ENCODE measurements at places on chromosomes 11 and 22.
A peak's percentile ranks its signal among the peaks of the same experiment; 100 is the strongest.

- no peak for DNase-seq
These were observed 23.7 kb upstream of the SESN3 start for GRCh38 chr11:95254716-95255115.

DNA sequence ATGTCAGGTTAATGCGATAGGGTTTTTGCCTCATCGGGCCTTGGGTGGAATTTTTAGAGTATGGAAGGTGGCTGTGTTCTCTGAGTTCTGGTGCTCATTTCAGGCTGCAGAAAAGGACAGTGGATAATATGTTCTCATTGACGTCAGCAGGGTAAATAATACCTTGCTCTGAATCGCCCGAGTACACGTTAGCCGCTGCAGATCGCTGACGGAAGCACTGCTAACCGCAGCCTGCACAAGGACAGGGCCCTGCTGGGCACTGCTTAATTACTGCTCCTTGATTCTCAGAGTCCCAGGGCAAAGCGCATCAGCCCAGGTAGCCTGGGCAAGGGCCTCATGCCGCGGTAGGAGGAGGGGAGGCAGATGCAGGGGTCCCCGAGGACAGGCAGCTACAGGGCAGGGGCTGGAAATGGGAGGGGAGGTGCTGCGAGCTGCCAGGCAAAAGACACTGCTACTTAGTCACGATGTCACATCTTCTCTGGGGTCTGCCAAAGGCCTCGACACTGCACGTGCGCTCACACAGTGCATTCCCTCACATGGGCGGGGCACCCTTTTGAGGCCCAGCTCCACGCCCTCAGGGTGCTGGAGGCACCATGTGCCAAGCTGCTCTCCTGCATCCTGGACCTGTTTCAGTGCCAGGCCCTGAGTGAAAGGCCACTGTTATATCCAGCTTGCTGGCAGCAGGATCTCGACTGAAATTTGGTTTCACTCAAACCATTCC lies 35.2 kb downstream of the PPP2R1B start:
- peak; percentile 82 for DNase-seq

DNA sequence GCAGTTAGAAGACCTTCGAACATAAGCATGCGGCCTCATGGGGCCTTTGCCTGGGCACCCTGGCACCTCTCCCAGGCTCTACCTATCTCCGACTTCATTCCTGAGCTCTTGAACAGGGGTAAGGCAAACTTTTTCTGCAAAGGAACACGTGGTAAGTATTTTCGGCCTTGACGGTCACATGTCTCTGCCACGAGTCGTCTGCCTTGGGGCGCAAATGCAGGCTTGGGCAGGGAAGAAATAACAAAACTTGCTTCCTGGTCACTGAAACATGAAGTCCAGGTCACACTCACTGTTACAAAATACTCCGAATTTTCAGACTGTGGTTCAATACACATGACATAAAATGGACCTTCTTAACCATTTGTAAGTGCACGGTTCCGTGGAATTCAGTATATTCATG lies 3.4 kb upstream of the ASCL2 start:
- no peak for DNase-seq

- DNase-seq: no peak
These were observed 33.8 kb upstream of the APOA1 start for GRCh38 chr11:116871248-116871647.

- DNase-seq: peak; percentile 19
These were observed 163.4 kb upstream of the NCAM1 start for GRCh38 chr11:112797648-112798293.

GRCh38 chr22:35697142-35697541 lies 20.5 kb upstream of the APOL5 start:
- DNase-seq: no peak

DNA sequence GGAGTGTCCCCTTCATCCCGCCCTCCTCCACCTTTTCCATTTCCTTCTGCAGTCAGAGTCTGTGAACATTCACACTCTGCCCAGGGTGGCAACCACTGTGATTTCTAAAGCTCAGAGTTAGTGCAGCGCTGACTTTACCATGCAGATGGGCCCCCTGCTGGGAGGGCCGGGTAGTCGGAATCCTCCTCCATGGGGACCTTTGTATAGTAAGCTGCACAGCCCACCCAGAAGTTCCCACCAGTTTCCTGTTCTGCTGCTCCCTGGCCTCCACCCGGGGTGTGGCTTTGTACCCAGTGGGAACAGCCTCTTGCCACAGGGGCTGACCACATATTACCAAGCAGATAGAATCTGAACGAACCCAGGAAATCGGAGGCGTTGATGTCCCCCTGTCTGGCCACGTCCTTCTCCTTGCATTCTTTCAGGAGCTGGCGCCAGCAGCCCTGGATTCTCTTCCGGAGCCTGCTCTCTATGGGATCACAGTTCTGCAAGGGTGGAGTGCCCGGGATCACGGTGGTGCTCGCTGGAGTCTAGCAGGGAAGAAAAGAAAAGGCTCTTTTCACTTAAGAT lies 125.3 kb downstream of the MPPED1 start:
- no peak for DNase-seq

DNA sequence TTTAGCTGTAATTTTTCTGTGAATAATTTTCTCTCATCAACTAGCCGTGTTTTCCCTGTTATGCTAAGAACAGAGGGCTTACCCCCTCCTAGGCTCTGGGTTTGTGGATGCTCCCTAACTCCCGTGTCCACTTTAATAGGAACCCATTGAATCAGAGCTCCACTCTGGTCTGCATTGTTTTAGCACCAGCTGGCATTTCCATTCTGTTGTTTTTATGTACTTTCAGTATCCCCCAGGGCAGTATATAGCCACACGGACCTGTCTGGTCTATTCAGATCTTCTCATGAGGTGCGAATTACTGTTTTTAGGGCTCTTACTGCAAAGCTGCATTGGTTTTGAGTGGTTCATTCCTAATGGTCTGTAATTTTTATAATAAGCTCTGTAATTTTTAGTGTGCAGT lies 16.0 kb downstream of the POLD3 start:
- no peak for DNase-seq

DNA sequence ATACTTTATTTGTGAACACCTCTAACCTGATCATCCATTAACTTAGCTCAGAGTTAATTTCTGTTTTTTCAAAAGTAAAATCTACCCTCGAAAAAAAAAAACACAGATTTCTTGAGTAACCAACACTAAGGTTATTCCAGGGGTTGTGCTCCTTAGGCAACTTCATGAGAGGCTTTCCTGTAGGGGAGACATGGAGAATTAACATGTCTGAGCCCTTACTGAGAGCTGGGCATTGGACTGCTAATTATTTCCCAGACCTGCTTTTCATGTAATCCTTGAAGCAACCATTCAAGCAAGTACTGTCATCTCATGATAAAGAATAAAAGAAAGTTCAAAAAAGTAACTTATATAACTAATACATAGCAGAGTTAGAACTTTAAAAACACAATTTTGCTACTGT lies 13.5 kb upstream of the UPB1 start:
- DNase-seq: no peak

DNA sequence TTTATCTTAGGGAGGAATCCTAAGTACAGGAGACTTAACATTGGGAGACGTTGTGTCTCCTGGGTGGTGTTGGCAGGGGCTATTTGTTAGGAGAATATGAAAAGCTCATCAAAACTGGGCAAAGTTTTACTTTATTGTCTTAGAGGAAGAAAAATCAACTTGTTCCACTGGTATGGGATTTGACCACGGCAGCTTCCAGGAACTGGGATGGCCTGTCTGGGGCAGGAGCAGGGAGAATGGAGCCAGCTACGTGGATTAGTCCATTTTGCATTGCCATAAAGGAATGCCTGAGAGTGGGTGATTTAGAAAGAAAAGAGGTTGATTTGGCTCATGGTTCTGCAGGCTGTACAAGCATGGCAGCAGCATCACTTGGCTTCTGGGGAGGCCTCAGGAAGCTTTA lies 198.4 kb downstream of the ADAMTS15 start:
- no peak for DNase-seq

DNA sequence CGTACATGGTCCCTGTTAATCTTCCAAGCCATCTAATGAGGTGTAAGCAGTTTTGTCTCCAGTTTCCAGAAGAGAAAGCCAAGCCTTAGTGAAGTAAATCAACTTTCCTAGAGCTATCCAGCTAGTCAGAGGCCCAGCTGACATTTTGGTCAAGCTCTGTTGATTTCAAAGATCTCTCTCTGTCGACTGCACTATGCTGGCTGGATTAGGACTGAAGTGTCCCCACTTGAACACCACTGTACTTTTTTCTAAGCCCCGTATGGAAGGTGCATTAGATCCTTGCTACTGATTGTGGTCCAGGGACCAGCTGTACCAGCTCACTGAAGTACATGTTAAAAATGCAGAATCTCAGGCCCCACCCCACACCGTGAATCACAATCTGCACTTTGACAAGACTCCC lies 176.5 kb upstream of the NAV2 start:
- no peak for DNase-seq

DNA sequence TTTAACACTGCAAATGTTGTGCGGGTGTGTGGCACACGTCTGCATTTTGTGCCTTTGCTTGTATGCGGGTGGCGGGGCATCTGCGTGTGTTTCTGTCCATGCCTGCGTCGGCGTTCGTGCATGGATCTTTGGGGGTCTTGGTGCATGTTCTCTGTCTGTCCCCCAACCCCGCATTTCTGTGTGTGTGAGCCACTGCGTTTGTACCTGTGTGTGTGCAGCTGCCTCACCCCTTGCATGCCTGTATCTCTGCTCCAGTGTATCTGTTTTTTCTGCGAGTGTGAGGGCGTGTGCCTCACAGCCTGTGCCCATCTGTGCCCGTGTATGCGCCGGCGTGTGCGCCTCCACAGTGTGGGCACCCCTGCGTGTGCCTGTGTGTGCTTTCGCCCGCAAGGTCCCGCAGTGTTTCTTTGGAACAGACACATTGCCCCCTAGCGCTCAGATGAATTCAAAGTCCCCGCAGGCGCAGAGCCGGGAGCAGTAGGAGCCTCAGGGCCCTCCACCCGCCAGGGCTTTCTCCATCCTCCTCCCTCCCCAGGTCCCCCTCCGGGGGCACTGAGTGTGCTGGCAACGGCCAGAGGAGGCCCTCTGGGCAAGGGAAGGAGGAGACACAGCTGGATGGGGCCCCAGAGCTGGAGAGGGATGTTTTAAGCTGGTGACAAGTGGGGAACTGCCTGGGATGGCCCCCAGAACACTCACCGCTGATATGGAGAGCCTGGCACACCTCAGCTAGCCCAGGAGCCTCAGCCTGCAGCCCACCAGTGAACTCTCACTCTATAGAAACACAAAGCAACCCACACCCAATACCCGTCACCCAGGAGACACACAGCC lies 3.1 kb upstream of the MN1 start:
- peak; percentile 39 for DNase-seq

DNA sequence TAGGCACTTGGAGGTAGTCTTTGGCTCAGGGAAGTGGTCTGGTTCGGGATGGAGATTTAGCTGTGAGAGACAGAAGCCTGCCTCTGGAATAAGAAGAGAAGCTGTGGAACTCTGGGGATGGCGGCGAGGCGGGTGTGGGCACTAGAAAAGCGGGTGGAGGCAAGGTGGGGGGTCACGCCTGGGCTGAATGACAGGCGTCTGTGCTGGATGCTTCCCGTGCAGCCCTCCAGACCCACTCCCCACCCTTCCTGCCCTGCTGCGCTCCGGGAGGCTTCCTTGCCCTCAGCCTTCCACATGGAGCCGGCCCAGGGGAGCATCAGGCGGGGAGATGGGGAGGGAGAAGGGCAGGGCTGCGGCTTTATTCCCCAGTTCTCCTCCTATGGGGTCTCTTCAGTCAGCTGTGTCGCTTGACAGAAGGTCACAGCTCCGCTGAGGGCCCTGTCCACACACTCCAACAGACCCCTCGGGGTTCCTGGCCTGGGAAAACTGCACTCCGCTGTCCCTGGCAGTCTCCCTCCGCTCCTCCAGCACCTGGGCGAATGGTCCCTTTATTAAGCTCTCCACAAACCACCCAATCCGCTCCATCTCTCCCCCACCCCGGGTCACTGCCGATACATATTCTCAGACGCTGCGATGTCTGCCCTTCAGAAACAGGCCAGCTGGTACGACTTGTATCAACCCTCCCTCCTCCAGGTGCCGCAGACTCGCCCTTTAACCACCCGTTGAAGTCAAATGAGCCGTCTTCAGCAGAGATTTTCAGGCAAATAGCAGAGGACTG lies 6.2 kb downstream of the DNAJB13 start:
- no peak for DNase-seq

DNA sequence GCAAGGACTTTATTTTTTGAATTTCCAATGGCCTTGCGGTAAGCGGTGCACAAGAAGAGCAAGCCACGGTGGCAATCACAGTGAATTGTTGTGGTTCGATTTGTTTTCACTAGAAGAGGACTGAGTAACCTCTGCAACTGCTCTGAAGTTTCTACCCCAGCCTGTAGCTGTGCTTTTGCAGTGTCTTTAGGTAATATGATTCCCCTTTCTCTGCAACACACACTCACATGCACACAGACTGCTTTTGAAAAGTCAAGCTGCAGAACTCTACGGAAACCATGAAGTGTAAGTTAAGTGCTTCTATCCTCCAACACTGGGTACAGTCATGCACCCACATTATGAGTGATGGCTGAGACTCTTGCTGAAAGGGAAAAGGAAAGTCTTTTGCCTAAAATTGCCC lies 38.4 kb downstream of the CD44 start:
- no peak for DNase-seq

DNA sequence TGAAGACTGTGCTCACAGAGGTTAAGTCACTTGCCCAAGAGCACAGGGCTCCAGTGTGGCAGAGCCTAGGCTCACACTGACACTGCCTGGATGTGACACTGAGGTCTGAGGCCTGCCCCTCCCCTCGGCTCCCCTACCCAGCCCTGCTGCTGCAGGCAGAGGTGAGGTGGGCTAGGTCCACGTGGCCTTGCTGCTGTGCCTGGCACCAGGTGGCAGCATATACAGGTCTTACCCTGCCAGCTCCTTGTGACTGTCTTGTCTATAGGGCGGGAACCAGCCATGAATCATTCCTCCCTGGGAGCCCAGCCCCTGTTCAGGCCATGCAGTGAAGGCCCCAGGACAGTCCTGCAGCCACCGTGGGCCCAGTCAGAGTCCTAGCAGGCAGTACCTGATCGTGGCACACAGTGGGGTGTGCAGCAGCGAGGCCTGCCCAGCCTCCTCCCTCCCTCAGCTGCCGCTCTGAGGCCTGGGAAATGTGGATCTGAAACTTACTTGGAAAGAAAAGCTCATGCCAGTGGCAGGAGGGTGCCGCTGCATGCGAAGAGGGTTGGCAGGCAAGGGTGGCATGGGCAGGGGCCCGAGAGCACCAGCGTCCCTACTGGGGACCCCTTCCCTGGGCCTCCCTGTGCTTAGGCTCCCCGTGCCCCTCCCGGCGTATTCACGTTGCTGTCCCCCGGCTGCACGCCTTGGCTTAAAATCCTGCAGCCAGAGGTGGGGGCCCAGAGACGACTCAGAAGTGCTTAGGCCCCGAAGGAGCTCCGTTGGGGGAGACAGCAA lies 1.2 kb upstream of the CERK start:
- DNase-seq: no peak

DNA sequence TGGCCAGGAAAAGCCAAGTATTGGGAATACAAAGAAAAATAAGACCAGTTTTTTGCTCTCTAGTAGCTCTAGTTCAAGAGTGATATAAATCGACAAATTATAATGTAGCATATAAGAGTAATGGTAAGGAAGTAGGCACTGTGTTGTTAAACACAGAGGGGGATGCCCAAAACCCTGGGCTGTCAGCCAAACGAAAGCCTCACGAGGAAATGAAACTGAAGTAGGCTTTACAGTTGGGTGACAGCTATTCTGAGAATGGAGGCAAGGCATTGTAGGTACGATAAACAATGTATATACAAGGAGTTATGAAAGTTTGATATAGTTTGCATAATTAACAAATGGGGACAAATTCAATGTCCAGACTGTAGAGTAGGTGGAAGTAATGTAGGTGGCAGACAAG lies 176.4 kb downstream of the FAM181B start:
- DNase-seq: no peak

All from NCI-H1092 treated with DMSO at 0.1 percent for 48 hours (cell line).